ENCODE measurements at places on chromosomes 11 and 22.
A peak's percentile ranks its signal among the peaks of the same experiment; 100 is the strongest.

GRCh38 chr11:64686466-64687170, 36.4 kb downstream of the NRXN2 start:
- no peak for DNase-seq

GRCh38 chr11:114679505-114679904, 1.2 kb downstream of the NXPE2 start:
- DNase-seq: no peak

- no peak for DNase-seq
These were observed 66.4 kb downstream of the OTOG start for GRCh38 chr11:17613428-17613962.

- peak; percentile 68 for DNase-seq
These were observed 52.9 kb downstream of the UVRAG start for GRCh38 chr11:75867778-75868374.

DNA sequence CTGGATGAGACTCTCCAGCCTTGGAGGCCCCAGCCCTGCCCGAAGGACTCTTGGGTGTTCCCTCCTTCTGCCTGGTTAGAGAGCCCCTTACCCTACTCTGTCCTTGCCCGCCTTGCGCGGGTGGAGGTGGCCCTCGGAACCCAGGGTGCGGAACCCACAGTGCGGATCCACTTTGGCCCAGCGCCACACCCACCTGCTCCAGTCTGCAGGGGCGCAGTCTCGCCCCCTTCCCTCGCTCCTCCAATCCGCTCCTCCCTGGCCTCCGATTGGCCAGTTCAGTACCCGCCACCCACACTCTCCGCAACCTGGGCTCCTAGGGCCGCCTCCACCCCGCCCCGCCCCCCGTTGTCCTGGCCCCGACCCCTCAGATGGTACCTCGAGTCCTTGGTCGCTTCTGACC, 2.4 kb downstream of the CAPN1 start:
- DNase-seq: no peak

- no peak for DNase-seq
These were observed 29.6 kb downstream of the FBLN1 start for GRCh38 chr22:45532235-45532631.

GRCh38 chr11:44548032-44548695, 17.3 kb upstream of the CD82 start:
- DNase-seq: no peak

DNA sequence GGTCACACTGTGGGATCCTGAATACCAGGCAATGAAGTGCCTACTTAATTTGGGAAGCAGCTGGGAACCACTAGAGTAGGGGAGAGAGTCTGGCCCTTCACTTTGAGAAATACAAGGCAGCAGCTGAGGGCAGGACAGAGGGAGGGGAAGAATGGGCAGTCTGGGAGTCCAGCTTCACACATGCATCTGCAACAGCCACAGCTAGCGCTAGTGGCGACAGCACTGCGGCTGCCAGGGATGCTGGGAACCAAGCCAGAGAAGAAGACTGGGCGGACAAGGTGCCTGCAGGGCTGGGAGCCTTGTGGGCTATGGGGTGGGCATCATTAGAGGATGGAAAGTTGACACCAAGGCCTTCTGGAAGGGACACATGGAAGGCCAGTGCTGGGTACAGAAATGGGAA, 15.8 kb downstream of the SCUBE2 start:
- no peak for DNase-seq

DNA sequence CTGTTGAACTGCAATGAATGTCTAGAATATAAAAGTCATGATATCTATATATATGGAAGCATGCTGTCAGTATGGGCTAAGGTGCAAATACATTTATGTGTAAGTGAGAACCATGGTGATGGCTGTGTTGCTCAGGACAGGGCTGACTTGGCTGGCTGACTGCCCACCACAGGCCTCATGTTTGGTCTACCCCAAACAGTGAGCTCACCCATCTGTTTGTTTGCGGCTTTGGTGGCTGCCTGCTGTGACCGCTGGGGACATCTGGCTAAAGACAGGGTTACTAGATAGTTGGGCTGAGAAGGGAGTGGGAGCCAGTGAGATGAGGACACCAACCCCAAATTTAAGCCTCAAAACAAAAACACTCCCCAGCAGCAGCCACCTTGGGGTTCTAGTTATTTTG, 6.3 kb downstream of the CD44 start:
- DNase-seq: peak; percentile 41

- DNase-seq: no peak
These were observed 63.4 kb downstream of the TENM4 start for GRCh38 chr11:79377406-79377805.

DNA sequence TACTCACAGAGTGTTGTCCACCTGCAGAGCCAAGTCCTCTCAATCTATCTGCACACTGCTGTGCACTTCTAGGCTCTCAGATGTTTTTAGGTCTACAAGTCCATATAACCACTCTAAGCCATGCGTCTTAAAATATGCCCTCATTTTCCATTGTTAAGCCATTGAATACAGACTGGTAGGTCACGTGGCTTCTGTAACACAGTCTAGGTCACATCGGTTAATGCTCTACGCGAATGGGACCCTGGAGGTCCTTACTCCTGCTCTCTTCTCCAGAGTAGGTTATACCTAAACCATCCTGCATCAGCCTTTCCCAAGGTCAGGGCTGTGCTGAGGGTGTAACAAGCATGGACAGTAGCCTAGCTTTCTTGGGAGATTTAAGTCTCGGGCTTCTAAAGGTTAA, 819 bp downstream of the JAML start:
- peak; percentile 53 for DNase-seq

DNA sequence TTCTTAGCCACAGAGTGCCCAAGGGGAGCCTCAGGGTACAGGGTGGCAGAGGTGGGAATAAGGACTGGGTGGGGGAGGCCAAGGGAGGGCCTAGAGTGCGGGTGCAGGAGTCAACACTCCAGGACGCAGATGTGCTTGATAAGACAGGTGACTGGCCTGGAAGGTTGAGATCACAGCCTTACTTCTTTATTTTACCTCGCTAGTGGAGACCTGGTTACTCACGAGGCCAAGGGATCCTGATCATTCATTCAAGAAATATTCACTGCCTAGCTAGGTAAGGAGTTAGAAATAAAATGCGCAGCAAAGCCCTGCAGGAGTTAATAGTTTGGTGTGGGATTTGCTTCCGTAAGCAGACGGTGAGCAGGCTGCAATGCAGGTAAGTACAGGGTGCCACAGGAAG, 13.2 kb upstream of the PEX26 start:
- no peak for DNase-seq

DNA sequence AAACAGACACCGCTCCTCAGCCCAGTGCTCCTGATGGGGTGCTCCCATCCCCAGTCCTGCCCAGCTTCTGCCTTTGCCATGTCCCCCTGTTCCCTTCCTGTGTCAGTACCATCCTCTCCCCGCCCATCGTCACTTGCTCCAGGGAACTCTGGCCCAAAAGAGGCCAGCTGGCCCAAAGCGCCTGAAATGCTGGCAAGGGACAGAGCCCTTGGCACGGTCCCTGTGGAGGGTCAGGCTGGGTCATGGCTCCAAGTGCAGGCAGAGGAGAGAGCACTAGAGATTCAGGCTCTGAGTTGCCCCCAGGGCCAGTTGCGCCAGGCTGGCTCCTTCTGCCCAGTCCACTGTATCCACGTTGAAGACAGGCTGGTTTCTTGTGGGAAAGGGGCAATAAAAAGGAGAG, 8.4 kb upstream of the HDHD5 start:
- no peak for DNase-seq

GRCh38 chr22:41825376-41825775, 7.5 kb upstream of the SREBF2 start:
- DNase-seq: no peak

DNA sequence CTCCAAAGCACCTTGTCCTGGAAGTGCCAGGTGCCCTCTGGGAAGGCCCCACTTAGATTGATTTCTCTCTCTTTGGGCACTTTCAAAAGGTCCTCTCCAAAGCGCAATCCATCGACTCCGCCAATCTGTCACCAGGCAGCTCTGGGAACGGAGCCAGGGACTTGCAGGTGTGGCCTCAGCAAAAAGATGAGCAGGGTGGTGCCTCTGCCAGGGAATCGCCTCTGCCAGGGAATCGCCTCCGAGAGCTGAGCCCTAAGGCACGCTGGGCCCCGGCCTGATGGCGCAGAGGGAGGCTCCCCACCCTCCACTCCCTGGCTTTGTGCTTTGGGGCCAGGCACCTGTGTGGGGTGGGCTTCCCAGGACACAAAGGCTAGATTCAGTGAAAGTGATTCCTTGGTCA, 1391.3 kb downstream of the TBC1D22A start:
- no peak for DNase-seq

DNA sequence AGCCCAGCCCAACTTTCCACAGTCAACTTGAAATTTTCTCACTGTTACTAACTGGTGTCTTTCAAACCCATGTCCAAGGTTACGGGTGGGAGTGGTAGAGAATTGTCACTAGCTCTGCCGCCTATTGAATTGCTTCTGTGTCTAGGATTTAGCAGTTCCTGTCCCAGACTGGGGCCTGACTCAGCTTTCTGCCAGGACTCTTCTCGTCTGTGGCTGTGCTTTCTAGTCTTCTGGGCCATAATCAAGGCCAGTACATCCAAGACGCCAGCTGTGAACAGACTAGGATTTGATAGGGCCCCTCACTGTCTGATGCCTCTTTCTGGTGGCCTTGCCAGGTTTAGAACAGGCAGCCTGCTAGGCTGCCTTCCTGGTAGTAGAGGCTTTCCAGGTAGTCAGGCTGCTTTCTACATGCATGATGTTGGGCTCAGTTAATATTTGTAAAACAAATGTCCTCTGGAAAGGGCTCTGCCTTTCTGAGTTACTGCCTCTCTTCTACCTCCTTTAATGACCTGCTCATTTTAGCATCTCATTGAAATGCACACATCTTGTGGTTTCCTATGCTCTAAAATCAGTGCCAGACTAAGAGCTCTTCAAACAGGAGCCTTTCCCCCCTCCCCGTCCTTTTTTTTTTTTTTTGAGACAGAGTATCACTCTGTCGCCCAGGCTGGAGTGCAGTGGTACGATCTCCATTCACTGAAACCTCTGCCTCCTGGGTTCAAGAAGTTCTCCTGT, 13.1 kb upstream of the HIKESHI start:
- no peak for DNase-seq

DNA sequence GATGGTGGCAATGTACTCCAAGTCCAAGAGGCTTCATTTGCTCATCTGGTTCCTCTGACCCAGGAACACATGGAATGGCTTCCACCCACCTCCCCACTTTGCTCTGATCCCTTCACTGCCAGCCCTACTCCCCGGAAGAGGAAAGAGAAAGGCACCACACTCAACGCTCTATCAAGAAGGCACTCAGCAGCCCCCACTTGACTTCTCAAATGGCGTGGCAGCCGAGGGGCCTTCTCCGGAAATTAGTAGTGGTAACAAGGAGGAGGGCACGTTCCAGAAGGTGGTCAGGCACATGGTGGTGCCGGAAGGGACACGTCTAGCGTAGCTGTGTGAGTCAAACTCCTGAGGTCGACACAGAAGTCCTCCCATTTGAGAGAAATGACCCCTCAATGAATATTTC, 36.5 kb upstream of the CYP2D6 start:
- no peak for DNase-seq

DNA sequence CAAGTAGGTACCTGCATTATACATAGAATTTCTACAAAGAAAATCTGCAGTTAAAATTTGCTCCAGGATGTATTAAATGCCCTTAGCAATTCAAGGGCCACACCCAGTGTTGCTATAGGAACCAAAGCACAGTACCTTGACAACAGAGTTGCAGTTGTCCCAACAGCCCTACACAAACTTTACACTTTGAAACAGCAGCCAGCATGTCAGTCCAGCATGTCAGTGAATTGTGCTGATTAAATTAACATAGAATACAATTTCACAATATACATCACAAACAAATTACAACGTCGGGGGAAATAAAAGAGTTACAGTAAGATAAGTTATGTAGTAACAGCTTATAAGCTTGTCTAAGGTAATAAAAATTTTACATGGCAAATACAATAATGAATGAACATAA, 389.2 kb downstream of the SOX6 start:
- DNase-seq: no peak

DNA sequence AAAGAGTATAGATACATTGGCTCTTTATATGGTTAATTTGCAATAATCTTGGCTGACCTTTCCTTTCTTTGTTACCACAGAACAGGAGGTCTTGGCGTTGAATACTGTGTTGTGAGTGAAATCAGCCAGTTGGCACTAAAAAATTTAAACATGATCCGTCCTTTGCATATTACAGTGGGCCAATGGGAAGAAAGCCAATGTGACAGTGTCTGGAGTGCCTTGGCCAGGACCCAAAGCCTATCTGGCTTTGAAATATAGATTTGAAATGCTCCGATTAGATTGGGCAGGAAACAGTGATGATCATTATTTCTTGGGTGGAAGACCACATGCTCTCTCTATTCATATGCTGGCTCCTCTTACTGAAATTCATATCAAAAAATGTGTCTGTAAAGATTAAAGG, 339.6 kb upstream of the ANO3 start:
- DNase-seq: no peak

DNA sequence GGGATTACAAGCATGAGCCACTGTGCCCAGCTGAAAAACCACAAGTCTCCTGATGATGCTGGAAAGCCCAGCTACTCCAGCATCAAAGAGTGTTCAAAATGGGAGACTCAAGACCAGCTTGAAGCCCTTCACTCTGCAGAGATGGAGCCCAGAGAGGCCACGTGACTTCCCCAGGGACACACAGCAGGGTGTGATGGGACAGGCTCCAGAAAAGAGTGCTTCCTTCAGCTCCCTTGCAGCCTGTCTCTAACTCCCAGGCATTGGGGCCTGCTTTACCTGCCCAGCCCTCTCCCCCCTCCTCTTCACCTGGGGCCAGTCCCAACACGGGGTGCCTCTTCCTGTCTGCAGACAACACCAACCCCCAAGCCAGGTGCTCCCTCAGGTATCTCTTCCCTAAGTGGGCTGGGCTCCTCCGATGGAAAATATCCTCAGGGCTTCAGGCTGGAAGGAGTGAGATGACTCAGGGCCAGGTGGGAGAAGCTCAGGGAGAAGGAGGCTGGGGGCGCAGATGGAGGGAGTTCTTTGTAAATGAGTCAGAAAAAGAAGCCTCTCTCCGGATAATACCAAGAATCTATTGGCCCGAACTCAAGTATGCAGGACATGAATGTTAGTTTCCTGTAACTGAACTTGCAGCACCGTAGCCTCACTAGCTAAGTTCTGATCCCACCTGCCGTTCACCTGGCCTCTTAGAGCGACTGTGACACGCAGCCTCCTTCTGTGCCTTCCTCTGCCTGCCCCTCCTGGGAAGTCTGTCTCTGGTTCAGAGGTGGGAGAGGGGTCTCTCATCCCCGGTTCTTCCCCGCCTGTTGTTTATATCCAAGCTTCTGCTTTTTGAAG, 326.6 kb downstream of the MN1 start:
- no peak for DNase-seq

DNA sequence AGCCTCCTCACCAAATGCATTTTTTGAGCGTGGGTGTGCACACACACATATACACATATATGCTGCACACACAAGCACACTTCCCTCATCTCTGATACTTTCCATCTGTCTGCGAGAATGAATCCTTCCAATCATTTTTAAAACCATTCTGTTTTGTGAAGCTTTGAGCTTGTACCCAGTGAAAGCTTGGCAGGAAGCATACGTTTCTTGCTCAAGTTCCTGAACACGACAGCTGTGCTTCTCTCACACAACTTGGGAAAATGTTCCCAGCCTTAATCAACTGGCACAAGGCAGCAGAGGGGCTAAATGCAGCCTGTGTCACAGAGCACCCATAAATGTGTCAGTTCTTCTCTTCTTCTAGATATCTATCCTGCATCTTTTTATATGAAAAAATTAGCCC, 524.0 kb upstream of the KIRREL3 start:
- no peak for DNase-seq
